ENCODE measurements at places on chromosomes 16 and 17.
A peak's percentile ranks its signal among the peaks of the same experiment; 100 is the strongest.

DNA sequence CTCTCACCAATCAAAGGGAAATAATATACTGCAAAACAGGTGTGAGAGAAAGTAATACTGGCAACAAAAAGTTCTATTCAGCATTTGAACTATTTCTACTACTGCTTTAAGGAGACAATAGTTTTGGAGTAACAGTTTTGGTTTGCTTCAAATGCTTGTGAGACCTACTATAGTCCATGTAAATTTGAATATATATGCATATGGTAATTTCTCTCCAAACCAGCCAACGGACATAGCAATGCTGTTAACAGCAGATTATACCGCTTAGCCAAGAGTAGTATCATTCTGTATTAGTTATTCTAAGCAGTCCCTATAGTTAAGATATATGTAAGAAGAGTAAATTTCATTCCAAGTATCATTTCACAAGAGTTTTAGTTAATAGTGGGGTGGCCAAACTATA lies 18.5 kb downstream of the PHLPP2 start:
- no peak for DNase-seq

DNA sequence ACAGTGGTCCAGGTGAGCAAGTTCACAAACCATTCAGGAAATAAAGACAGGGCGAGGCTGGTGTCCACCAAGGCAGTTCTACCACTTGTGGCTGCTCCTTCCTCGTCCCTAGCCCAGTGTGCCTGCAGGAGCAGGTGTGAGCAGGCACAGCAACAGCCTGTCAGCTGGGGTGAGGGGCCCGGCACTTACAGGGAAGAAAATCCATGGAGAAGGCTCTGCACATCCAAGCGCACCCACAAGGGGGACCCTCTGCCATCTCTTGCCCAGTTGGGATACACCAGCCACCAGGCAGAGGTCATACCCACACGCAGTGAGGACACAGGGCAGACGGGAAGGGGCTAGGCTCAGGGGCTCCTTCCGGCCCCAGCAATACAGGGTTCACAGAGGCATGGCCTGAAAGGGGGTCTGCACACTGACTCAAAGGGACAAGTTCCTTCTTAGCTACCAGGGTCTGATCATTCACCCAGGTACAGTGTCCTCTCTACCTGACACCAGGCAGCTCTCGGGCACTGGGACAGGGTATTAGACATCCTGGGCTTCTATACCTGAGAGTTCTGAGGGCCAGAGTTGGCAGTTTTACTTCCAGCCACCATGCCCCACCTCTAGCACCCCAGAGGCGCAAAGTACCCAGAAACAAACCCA lies 27.0 kb downstream of the CDIP1 start:
- DNase-seq = no peak

- DNase-seq = no peak
These were observed 2.7 kb upstream of the TRAF7 start for GRCh38 chr16:2152695-2153506.

DNA sequence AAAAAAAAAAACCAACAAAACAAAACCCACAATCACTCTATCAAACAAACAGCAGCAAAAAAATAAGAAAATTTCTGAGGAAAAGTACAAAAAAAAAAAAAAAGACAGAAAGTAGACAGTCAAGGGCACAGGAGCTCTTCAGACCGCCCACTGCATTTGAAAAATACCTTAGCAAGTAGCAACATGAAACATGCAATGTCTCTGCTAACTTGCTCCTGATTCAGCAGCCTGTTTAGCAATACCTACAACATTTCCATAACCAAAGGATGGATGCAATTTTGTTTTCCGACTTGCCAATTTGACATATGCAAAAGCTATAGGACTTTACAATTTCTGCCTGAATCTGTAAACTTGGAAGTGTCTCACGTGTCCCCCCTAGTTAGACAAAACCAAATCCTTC lies 57.4 kb downstream of the SYNRG start:
- DNase-seq = no peak

DNA sequence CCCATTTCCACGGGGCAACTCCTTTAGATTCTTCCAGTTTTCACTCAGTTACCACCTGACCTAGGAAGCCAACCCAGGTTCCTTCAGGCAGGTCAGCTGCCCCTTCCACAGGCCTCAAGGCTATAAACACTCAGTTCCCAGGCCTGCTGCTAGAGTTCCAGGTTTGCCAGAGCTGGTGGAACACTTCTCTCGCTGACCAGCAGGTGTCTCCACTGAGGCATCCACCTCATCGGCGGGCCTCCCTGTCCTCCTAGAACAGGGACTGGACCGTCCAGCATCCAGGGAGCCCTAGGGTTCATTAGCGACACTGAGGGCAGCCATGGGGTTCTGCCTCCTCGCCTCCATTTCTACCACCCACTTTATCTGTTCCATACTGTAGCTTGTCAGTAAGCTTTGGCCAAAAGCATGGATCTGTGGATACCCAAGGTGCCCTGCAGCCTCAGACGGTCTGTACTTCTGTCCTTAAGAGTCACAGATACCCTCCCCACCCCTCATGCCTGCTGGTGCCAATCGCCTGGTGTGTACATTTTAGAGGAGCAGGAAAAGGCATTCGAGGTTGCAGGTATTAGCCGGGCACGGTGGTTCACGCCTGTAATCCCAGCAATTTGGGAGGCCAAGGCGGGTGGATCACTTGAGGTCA lies 29.0 kb downstream of the PIMREG start:
- peak; percentile 57 for DNase-seq

GRCh38 chr16:24775455-24775854 lies 46.0 kb downstream of the TNRC6A start:
- no peak for DNase-seq

- DNase-seq = no peak
These were observed 31.3 kb downstream of the CCDC42 start for GRCh38 chr17:8713315-8713714.

- no peak for DNase-seq
These were observed 215.9 kb downstream of the RPTOR start for GRCh38 chr17:80760511-80760911.

GRCh38 chr17:27579304-27579703 lies 51.7 kb upstream of the LGALS9 start:
- no peak for DNase-seq

- DNase-seq = no peak
These were observed 17.9 kb upstream of the SMIM5 start for GRCh38 chr17:75615301-75615700.

- DNase-seq = no peak
These were observed 56.9 kb upstream of the LHX1 start for GRCh38 chr17:36880268-36880905.

- DNase-seq = no peak
These were observed 22.5 kb downstream of the WWP2 start for GRCh38 chr16:69784586-69784985.

GRCh38 chr17:74502861-74503260 lies 28.4 kb downstream of the CD300LB start:
- DNase-seq = no peak

DNA sequence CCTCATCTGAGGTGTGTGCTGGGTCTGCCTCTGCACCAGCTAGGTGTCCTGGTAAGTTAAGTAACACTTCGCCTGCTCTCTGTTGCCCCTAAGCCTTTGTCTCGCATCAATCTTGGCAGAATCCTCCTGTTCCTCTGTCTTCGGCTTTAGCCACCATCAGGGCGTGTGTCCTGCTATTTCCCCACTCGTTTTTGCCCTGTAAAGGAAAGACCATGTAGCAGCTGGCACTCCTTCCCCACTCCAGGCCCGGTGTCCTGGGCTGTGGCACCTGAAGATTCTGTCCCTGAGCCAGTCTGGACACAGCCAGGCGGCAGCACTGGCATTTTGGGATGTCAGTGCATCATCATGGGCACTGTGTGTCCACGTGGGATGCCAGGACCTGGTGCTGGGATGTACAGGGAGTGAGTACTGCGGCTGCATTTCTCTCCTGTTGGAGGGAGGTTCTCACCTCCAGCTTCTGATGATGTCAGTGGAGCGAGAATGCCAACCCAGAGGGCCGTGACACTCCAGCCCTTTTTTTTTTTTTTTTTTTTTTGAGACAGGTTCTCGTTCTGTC lies 26.2 kb upstream of the FOXK2 start:
- no peak for DNase-seq

- DNase-seq = no peak
These were observed 46.6 kb upstream of the MED13 start for GRCh38 chr17:62111562-62112171.

GRCh38 chr17:82065638-82066303 lies at the start of gene DUS1L:
DUS1L (minus strand) TSS chr17:82065804; CDS start chr17:82065059, 745 bp downstream.
- DNase-seq = peak; percentile 64

GRCh38 chr17:54348234-54348633 lies 525.5 kb downstream of the KIF2B start:
- no peak for DNase-seq

DNA sequence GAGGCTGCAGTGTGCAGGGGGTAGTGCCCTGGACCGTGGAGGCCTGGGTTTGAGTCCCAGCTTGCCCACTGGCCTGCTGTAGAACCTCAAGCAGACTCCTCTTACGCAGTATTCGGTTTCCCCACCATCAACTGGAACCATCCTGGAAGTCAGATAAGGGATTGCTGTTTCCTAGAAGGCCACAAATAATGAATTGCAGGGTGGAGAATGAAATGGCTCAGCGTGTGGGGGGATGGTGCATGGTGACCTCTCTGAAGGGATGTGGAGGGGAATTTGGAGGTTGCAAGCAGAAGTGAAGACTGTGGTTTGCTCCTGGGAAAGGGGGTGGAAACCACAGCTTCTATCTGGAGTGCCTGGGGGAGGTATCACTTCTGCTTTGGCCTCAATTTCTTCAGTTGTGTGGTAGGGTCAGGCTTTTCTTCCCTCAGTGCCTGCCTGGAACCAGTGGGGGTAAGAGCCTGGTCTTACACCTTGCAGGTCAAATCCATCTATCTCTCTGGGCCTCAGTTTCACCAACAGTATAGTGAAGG lies 1.7 kb downstream of the ADGRG5 start:
- no peak for DNase-seq

DNA sequence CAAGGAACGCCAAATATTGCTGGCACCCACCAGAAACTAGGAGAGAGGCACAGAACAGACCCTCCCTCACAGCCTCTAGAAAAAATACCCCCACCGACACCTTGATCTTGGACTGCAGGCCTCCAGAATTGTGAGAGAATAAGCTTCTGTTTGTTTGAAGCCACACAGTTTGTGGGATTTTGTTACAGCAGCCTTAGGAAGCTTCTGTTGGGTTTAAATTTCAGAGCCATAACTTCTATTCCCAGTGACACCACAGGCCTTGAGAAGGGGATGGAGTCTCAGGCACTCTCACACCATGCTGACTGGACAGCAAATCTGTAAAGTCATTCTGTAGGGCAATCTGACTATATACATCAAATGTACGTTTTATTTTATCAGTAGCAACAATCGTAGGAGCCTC lies 38.6 kb downstream of the RNF112 start:
- no peak for DNase-seq

DNA sequence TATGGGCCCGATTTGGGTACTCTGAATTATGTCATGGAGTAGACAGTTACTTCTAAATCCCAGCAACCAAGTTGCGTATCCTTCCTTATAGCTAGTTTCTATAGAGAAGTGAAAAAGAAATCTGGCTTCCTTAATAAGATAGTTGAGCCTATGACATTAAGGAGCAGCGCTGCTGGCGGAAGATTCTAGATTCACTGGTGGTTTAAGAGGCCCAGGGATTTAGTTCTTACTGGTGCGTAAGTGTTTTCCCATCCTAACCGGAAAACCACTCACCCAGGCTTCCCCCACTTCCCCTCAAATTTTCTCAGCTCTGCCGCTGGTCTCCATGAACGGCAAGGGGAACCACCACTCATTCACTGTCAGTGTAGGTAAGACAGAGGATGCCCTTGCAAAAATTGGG lies 230.4 kb downstream of the CPPED1 start:
- DNase-seq = no peak

GRCh38 chr17:29138184-29138955 lies 41.8 kb downstream of the MYO18A start:
- DNase-seq = peak; percentile 49

DNA sequence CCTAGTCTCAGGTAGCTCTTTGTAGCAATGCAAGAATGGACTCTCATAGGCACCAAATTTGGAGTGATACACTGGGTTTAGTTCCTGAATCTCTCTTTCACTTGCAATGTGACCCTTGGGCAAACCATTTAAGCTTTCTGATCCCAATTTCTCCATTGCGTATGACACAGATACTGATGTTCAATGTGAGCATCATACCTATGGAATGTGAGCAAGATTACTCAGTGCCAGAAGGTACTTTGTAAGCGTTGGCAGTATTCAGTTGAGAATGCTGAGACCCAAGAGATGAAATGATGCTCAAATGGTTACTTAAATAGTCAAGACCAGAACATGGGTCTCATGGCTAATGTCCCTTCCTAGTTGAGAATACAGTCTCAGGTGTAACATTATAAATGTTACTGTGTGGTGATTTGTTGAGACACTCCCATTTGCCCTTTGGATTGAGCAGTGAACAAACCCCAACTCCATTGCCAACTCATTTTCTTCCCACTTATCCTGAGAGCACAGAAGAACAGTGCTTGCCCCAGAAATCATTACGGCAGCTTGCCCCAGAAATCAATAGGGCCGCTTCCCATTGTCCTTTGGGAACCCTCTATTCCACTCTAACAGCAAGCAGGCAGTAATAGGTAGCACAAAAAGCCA lies 134.1 kb downstream of the SOX9 start:
- no peak for DNase-seq

DNA sequence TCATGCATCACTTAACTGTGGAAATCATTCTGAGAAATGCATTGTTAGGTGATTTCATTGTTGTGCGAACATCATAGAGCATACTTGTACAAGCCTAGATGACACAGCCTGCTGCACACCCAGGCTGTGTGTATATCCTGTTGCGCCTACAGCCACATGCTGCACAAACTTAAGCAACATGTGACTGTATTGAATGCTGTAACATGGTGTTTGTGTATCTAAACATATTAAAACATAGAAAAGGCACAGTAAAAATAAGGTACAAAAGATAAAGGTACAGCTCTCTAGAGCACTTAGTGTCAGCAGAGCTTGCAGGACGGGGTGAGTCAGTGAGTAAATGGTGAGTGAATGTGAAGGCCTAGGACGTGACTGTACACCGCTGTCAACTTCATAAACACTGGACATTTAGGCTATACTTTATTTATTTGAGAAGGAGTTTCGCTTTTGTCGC lies 11.9 kb downstream of the FOXK2 start:
- no peak for DNase-seq

Data from activated gamma-delta T cell treated with Interleukin-2 at 50 U/mL for 16 hours (primary cell).